ENCODE measurements at places on chromosomes 12 and 14.

DNA sequence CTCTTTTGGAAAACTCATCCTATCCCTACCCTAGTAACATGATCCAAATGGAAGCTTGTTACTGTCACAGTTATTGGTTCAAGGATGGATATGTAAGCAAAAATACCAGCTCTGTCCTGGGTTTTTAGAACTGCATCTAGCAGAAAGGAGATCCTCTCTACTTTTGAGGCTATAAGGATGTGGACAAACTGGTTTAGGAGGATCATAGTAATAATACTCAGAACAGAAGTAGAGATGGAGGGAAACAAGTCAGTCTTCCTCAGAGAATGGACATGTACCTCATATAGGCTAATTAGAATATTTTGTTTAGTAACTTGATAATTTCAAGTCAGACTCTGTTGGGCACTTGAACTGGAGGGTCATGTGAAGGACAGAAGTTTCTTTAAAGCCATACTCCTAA lies 26.6 kb downstream of the FUT8 start:
- DNase-seq: no peak

DNA sequence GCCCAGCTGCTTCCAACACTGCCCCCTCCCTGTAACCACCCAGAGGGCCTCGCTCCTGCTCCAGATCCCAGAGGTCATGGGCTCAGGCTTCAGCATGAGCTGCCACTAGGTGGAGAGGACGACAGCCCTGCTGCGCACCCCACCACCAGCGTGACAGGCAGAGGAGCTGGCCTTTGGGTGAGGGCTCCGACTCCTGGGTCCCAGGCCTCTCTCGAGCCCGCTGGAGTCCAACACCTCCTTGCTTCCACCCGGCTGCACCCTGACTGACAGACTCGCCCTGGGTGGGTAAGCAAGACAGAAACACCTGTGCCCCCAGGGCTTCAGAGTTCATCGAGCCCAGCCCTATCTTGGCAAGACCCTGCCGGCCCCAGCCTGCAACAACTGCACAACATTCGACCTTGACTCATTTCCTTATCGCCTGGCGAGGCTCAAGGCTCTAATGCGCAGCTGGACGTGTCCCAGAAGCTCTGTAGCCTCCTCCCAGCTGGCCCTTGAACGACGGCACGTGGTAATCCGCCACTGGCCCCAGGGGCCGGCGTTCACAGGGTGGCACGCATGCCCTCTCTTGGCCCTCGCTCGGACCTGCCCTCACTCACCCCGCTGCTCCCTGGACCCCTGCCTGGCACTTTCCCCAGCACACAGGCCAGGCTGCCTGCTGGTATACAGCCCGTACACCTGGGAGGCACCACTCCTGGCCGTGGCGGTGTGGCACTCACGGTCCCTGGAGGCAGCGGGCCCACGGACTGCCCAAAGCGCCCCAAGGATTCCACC lies 28.0 kb downstream of the VPS37B start:
- no peak for DNase-seq

- no peak for DNase-seq
These were observed 396.5 kb downstream of the RAD51B start for GRCh38 chr14:68216079-68216478.

- no peak for DNase-seq
These were observed 47.0 kb downstream of the TMEM132C start for GRCh38 chr12:128313931-128314330.

- DNase-seq: no peak
These were observed 155.5 kb downstream of the SLC15A5 start for GRCh38 chr12:16121953-16122352.

GRCh38 chr12:107903341-107904061 lies 129.0 kb downstream of the ASCL4 start:
- no peak for DNase-seq

GRCh38 chr12:563787-564298 lies 99.4 kb downstream of the NINJ2 start:
- DNase-seq: no peak

GRCh38 chr12:117587631-117588287 lies 226.3 kb upstream of the NOS1 start:
- DNase-seq: peak; percentile 3

- no peak for DNase-seq
These were observed 322.6 kb upstream of the TMTC1 start for GRCh38 chr12:30106204-30106965.

GRCh38 chr12:121033625-121034349 lies 5.3 kb downstream of the OASL start:
- DNase-seq: no peak

DNA sequence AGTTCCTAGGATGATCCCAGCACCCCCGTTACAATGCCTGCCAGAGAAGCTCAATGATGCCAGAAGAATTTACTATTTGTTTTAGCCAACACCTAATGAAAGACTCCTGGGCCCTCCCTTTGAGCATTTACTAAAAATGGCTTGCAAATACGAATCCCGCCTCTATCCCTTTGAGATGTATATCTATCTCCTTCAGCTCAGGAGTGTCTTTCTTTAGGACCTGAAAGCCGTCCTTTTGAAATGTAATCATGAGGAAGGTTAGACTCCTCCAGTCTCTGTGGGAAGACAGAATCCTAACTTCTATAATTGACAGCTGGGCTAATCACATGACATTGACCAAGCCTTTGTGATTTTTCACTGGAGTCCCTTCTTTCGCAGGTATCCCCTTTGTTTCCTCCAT lies 19.2 kb upstream of the DYNC1H1 start:
- DNase-seq: no peak

DNA sequence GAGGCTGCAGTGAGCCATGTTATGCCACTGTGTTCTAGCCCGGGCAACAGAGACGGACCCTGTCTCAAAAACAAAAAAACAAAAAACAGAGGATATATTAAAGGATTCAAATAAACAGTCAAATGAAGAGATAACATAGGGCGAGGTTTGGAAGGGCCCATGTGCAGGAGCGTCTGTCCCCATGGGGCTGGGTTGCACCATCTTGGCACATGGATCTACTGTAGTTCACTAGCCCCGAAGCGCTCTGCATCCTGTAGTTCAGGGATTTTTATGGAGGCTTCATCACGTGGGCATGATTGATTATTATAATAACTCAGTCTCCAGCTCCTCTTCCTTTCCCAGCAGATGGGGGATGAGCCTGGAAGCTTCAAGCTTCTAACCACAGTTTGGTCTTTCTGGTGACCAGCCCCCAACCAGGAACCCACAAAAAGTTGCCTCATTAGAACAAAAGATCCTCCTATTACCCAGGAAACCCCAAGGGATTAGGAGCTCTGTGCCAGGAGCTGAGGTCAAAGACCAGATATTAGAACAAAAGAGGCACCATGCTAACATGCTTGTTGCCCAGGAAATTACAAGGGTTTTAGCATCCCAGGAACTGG lies 59.9 kb downstream of the HCAR2 start:
- peak; percentile 8 for DNase-seq

DNA sequence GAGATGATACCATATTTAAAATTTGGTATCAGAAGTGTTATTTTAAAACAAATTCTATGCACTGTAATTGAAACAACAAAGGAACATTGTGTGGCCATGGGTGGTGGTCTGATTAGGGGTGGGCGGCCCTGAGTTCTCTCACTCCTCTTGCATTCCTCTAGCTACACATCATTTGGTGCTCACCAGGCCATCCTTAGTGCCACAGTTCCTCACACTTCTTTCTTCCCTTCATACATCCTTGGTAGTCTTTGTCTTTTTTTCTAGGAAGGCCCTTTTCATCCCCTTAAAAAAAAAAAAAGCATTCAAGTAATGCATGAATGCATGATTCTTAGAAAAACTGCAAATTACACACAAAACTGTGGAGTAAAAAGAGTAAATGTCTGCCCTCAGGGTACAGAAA lies 2.4 kb upstream of the MANSC4 start:
- DNase-seq: no peak

- DNase-seq: no peak
These were observed 989 bp upstream of the DRAM1 start for GRCh38 chr12:101876322-101876860.

- DNase-seq: no peak
These were observed 2.0 kb upstream of the NR4A1 start for GRCh38 chr12:52049286-52049685.

GRCh38 chr12:49548822-49549648 lies 10.2 kb downstream of the KCNH3 start:
- no peak for DNase-seq

DNA sequence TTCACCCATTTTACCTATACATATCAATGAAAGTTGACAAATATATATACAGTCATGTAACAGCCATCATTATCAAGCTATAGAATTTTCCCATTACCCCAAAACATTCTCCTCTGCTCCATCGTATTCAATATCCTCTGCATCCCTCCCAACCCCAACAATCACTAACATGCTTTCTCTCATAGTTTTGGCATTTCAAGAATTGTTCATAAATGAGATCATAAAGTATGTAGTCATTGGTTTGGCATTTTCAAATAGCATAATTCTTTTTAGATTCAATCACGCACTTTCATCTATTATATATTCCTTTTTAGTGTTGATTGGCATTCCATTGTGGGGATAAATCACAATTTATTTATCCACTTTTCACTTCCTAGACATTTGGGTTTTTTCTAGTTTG lies 866.0 kb upstream of the TMEM132C start:
- no peak for DNase-seq

DNA sequence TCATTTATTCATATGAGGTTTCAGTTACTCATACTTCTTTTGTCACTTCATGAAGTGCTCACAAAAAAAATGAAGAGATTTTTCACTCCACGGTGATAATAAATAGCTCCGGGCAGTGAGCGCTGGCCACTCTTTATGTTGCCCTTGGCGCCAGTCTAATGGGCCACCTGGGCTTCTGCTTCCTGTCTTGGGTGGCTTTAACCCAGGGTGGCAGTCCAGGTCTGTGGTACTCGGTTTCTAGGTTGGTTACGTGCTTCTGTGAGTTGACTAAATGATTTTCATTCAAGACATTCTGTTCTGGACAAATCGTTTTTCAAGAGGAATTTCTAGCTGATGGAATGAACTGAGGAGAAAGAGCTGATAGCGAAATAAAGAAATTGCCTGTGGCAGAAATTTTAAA lies 34.6 kb upstream of the NID2 start:
- no peak for DNase-seq

DNA sequence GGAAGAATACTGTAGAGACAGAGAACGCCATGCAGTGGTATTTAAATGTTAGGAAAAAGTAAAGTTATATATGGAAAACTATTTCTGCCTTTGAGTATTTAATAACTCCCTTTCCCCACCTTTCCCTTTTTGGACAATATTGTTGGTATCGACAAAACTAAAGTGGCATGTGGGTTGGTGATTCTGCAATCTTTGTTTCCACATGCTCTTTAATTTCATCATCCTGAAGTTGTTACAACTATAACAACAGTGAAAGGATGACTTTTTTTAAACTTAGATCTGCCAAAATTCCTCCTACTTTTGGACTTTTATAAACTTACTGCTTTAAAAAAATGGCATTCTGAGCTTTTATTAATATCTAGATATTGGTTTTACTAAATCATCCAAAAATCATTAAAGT lies 25.3 kb downstream of the TTC8 start:
- no peak for DNase-seq

DNA sequence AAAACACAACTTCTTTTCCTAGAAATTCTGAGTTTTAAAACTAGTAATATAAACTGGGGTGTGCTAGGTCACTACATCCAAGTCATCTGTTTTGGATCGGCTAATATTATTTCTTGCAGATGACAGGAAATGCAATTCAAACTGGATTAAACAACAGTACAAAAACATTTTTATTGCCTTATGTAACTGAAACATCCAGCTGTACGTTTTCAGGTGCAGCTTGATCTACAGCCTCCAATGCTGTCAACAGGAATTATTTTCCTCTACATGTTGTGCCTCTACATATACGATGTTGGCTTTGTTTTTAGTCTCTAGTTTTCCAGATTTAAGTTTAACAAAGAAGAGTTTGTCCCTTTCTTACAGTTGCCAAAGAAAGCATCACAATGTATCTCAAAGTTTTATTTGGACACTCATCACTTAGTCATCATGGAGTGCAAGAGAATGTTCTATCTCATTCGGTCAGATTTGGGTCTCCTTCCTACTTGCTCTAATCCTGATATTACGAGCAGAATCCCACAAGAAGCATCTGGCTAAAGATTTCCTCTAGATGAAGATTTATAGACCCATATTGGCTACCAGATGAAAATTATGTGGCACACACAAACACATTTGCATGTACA lies 326.7 kb downstream of the SLC6A15 start:
- peak; percentile 77 for DNase-seq

DNA sequence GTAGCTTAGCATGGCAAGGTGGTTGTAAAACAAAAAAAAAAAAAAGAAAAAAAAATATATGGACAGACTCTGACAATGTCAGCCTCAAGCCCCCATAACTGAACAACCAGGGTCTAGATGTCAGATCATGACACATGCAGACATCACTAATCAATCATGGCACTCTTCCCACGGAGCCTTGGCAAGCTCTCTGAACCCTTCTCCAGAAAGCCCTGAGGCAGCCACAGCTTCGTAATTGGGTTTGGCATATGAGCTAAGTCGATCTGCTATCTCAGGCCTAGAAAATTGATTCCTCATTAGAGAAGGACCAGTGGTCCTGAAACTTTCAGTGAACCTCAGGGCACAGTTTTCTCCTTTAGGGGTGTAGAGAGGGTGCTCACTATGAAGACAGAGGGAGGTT lies 112.2 kb downstream of the GPR135 start:
- DNase-seq: no peak

- no peak for DNase-seq
These were observed 218.9 kb upstream of the CDKN3 start for GRCh38 chr14:54177641-54178621.

GRCh38 chr14:99966037-99966835 lies 99.0 kb upstream of the EVL start:
- no peak for DNase-seq

DNA sequence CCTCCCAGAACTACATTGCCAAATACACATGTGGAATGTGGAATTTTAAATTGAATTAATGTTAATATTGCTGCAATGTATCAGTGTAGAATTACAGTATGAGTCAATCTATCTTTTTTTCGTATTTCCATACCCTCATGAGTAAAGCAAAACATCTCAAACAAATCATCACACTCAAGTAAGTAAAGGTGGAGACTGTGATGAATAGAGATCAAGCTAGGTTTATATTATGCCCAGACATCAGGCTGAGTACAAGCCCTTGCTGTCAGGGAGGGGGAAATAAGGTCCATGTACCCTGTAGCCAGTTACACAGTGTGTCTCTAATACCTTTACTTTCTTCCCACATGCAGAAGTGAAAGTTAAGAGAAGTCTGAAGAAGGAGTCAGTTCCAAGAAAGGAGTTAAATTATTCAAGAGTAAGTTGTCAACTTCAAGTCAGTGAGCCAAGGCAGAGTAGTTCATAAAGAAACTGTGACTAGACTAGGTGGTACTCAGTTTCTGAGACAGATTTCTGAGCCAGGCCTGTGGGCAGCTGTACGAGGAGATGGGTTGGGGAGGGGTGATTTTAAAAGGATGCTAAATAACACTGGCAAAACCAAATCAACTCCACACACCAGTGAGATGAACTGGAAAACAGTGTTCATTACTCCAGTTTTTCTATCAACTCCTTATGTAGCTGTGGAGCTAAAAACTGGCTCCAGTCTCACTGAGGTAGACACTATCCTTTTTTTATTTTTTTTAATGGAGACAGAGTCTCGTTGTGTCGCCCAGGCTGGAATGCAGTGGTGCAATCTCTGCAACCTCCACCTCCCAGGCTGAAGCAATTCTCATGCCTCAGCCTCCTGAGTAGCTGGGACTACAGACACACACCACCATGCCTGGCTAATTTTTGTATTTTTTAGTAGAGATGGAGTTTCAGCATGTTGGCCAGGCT lies 23.8 kb upstream of the STK38L start:
- DNase-seq: no peak

Measured in foreskin melanocyte (primary cell).